SHP77 treated with DMSO at 0.1 percent for 48 hours (cell line): ENCODE measurements at places on chromosomes 13 and 19.

DNA sequence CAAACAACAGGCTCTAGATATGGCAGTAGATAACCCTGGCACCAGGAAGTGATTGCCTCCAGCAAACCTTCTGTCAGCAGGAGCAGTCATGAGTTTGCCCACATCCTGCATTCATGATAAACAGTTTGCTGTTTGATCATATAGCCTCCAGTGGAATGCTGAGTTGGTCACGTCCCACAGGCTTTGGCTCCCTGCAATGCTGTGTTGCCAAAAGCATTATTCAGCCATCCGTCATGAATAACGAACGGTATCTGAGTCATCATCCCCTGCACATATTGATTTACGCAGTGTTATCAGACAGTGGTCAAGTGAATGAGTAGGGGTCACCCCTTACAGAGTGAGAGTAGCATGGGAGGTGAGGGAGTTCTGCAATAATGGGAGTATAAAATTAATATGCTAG lies 21.9 kb upstream of the ZNF432 start:
- no peak for DNase-seq

DNA sequence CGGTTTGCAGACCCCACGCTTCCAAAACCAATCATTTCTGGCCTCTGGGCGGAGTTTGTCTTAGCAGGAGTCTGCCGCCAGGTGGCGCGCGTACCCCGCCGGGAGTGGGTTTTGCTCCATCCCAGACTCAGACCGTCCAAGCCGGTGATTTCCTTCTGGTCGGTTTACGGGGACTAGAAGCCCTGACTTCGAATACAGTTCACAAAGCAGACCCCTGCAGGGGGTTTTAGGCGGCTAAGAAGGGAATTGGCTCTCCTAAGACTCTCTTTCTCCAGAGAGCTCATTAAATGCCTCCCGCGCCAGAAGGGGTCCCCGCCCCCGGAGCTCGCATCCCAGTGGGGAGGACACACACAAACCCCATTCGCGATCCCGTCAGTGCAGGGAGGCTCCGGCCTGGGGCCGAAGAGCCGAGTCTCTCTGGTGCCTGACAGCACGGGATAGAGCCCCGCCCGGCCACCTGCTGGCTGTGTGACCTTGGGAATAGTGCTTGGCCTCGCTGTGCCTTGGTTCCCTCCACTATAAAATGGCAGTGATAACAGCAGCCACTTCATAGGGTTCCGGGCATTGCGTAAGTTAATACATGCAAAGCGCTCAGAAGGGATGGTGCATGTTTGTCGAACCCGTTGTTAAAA lies 8.6 kb upstream of the NUP62 start:
- DNase-seq = peak; percentile 51

- no peak for DNase-seq
Observed at GRCh38 chr13:51539887-51540286, 44.4 kb upstream of the WDFY2 start.

DNA sequence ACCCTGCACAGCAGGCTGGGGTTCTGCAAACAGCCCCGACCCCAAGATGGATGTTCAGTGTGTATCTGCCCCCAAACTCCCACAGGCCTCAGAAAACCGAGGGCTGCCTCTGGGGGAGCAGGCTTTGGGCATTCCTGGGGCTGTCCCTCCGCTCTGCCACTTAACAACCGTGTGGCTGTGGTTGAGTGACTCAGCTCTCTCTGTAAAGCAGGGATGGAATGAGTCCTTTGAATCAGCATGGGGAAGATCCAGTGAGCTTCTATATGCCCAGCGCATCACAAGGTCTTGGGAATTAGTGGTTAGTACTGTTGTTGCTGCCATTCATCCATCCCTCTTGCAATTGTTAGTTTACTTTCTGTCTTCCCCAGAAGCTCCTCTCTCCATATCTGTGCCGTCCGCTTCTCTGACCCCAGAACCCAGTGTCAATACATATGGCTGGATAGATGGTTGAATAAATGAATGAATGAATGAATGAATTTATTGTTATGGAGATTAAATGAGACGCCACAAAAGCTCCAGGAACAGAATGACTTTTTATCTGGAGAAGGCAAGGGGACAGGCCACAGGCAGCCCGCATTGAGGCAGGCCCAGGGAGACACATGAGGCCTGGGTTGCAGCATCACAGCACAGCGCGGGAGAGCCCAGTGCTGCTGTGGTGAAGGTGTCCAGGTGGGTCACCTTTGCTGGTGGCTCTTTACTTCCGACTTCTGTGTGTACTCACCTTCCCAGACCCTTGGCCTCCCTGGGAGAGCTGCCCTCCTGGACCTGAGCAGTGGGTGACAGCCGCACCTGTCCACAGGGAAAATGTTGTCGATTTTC lies 89.2 kb downstream of the RGCC start:
- DNase-seq = no peak

DNA sequence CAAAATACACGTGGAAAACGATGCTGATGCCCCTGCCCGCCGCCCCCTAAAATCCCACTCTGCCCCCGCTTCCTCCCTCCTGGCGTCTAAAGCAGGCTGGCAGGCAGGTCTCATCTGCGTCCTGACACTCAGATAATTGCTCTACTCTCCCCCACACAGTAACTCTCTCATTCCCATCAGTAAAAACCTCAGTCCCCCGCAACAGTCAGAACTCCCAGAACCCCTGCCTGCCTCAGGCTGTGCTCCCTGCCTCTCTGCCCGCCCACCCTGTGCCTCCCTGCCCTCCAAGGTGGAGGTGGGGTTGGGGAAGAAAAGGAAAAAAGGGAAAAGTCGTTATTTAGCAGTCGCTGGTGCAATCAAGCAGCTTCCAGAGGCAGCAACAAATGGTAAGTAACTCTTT lies 473.7 kb downstream of the EFNB2 start:
- DNase-seq = no peak

DNA sequence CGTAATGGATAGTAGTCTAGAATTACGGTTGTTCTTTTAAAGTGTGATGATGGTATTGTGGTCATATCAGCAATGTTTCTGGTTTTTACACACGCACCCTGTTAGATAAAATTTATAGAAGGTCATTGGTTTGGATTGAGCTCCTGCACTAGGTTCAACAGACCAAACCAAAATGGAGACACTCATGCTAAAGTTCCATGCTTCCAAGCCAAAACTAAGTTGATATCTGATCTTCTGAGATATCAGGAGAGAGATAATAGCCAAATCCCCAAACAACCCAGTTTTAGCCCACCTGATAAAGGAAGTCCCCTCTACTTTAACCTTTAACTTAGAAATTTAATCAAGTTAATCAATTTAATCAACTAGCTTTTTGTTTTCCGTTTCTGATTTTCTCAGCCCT lies 1.2 kb downstream of the NOSIP start:
- DNase-seq = no peak

DNA sequence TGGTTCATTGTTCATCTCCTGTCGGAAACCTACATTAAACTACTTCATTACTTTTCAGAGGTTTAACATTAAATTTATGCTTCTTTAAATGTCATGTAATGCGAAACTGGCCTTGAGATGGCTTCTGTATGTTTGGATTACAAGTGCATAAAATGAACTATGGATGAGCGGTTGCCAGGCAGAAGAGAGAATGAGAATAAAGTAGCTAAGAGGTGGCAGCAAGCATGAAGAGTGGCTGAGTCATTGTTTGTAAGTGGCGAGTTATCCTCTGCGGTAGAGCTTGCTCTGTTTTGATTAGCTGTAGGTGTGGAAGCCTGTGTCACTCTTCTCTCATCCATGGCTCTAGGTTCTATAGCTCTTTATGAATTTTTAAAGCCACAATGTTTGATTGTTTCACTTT lies 1139.6 kb upstream of the PCDH9 start:
- peak; percentile 84 for DNase-seq

DNA sequence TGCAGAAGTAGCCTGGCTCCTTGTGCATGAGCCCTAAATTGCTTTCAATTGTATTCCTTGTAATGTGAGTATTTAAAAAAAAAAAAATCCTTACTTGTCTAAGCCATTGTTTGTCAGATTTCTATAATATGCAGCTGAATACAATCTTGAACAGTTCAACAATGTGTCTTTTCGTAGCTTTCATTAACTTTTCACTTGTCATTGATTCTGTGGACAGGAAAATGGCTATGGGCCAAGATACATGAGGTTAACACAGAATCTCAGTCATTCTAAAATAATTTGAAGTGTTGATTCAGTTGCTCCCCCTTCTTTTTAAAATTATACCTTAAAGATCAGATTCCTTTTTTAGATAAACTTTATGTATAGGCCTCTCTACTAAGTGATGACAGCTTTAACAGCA lies 395.8 kb upstream of the KLF12 start:
- DNase-seq = no peak
